ENCODE measurements at places on chromosomes 5 and 9.

DNA sequence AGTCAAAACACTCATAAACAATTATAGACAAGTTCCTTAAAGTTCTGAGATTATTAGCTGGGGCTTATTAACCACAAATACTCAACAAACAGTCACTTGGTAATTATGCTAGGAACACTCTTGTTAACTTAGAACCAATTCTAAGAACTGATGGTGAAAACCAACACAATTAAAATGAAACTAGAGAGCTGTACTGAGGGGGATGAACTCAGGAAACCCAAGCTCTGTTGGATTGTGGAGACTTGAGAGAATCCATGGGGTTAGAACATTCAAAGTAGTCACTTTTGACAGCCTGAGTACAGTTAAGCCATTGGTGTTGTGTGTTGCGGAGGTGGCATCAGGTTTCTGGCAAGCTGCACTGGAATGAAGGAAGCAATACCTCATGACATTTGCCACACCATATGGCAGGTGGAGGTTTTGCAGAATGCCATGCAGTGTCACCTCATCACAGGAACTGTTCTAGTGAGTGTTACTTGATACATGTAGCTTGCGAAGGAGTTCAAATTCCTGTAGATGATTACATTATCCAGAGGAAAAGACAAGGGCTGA, 480.9 kb upstream of the CD180 start:
- DNase-seq, result no peak

GRCh38 chr5:17316970-17317459, 99.6 kb downstream of the BASP1 start:
- no peak for DNase-seq

GRCh38 chr5:113090336-113091106, 113.9 kb downstream of the DCP2 start:
- DNase-seq, result peak; percentile 49

DNA sequence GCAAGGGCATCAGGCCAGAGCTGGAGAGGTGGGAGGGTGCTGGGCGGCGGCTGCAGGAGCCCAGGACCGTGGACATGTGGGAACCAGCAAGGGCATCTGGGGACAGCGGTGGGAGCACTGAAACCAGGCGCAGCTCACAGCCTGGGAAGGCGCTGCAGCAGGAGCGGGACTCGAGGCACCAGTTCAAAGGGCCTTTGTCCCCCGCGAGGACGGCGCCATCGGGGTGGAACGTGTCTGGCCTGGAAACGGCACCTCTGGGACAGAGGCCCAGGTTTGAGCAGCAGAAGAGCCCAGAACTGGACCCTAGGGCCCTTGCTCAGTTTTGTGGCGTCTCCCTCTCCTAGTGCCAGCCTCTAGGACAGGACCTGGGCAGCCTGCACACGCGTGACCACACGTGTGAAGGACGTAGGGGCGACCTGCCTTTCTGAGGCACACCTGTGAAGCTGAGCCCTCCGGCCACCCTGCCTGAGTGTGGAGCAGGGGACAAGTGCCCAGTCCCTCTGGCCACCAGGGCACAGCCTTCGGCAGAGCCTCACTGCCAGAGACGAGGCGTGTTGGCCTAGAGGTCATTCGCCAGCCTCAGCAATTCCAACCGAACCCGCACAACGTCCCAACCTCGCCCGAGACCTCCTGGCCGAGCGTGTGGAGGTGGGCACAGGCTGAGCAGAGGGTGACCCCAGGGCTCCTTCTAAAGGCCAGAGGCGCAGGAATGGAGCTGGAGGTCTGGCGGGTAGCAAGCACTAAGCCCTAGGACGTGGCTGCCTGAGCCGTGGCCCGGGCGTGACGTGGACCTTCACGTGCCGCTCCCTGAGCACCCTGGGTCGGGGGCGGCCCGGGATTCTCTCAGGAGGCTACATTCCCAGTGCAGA, 2.2 kb upstream of the TMEM210 start:
- DNase-seq, result no peak

GRCh38 chr9:121082075-121082474, 7.3 kb downstream of the CNTRL start:
- no peak for DNase-seq

DNA sequence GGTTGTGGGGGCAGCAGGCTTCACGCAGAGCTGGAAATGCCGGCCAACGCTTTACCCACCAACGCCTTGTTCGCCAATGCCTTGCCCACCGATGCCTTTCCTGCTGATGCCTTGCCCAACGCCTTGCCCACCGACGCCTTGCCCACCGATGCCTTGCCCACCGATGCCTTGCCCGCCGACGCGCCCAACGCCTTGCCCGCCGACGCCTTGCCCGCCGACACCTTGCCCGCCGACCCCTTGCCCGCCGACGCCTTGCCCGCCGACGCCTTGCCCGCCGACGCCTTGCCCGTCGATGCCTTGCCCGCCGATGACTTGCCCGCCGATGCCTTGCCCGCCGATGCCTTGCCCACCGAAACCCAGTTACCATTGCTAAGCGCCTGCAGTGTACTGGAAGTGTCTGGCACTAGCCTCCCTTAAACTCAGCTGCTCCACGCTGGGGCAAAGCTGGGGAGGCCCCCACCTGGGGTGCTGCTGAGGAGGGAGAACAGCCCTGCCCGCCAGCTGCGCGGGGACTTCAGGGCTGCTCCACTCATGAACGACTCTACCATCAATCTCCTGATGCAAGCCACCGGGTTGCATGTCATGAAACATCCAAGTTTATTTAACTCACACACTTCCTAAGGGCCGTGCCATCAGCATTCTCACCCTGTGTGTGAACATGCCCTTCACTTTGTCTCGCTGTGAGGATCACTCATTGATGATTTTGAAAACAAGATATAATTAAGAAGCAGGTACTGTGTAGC, 1.8 kb downstream of the SLC6A18 start:
- no peak for DNase-seq

DNA sequence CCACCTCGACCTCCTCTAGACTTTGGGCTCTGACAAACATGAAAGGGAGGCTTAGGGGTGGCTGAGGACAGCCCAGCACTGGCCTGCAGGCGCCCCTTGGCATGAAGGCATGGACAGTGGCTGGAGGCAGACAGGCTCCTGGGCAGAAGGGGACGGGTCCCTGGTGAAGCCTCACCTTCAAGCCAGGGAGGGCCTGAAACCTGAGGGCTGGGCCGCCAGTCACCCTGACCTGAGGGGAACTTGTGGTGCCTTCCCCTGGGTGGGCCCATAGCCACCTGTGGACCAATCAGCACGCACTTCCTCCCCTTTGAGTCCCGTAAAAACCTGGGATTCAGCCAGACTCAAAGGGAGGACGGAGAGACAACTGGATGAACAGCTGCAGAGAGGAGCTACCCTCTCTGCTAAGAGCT, 90.4 kb upstream of the PUM3 start:
- no peak for DNase-seq

GRCh38 chr5:78797936-78798672, 149.5 kb upstream of the LHFPL2 start:
- DNase-seq, result peak; percentile 26

GRCh38 chr9:133340256-133340655, 4.3 kb upstream of the SURF6 start:
- no peak for DNase-seq

DNA sequence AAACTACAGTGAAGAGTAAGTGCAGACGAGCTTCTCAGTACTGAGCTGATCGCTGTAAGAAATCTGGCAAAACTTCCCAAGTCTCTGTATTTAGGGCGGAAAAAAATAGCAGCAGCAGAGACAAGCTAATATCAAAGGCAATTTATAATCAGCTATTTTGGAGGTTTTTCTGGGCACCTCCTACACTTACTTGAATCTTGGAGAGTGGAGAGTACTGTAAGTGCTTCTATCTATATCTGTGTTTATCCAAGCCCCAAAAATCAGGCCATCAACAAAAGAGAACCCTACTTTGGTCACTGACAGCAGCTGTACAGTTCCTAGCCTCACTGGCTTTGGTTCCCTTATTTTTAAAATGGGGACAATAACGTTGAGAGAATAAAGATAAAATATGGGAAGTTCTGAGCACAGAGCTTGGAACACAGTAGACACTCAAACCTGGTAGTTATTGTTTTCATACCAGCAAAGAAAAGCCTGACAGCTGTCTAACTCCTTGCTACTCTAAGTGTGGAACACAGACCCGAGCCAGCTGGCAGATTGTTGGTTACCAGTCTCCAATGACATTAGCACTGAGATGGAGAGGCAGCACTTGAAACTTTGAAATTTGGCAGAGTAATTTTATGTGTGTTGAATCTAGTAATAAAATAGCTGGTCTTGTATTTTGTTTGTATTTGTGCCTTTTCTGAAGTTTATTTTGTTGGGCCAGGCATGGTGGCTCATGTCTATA, 96.0 kb upstream of the SLC28A3 start:
- DNase-seq, result no peak

DNA sequence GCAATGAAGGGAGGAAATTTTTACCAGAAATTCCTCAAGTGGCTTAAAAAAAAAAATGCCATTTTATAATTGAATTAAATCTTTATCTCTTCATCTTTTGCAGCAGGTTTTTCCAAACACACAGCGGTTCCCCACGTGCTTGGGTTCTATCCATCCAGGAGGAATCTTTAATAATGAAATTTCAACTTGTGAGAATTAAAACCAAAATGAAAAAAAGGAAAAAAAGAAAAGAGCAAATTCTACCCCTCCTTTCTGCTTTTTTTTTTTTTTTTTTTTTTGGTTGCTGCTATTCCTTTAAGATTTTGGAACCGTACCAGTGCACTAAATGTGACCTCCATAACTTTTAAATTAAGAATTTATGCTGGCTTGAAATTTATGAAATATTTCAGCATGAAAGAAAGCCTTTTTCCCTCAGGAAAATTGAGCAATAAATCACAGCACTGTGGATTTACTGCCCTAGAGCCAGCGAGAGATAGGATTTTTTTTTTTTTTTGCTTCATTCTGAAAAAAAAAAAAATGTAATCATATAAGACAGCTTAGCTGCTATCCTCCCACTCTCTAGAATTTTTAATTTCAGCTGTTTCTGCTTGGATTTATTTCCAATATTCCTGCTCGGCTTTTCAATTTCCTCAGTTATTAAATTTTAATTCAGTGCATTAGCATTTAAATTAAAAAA, 88.5 kb downstream of the ZNF618 start:
- DNase-seq, result no peak

DNA sequence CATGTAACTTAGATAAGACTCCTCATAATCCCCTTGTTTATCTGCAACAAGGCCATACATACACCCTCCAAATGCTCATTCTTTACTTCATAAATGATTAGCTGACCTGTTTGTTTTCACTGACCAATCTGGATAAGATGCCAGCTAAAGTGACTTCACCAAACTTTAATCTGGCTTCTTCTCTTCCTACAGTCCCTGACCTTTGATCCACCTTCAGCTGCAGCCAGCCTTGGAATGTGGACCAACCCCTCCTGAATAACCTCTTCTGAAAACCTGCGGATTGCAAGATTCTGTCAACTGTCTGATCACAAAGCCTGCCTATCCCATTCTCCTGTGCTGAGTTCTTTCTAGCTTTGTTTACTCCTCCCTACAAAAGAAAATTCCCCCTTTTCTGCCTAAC, 476.8 kb downstream of the LRRC70 start:
- DNase-seq, result no peak

- no peak for DNase-seq
These were observed 302.4 kb downstream of the MAT2B start for GRCh38 chr5:163807781-163808180.

GRCh38 chr5:159525117-159525516, 194.8 kb upstream of the IL12B start:
- DNase-seq, result no peak

- DNase-seq, result no peak
These were observed 135.4 kb downstream of the ALDH1A1 start for GRCh38 chr9:72817413-72817812.

- no peak for DNase-seq
These were observed 153.9 kb downstream of the SMC2 start for GRCh38 chr9:104247899-104248460.

- no peak for DNase-seq
These were observed 81.7 kb upstream of the LMX1B start for GRCh38 chr9:126532019-126532462.

DNA sequence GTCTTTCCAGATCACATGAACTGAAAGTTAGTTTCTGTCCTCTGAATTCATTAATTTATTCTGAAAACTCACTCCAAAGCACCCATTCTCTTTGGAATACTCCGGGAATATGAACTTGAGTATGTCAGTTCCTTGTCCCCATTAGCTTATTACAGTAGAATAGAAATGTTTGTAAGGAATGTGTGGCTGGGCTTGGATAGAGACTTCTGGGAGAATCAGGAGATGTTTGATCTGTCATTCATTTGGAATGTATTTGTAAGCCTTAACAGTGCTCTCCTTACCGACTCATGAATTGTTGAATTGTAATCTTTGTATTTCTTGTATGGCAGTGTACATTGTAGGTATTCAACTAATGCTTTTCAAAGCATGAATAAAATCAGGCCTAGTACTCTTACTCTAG, 548.4 kb downstream of the LRRC70 start:
- no peak for DNase-seq

- peak; percentile 44 for DNase-seq
These were observed 889 bp downstream of the PDLIM4 start for GRCh38 chr5:132258102-132259068.

DNA sequence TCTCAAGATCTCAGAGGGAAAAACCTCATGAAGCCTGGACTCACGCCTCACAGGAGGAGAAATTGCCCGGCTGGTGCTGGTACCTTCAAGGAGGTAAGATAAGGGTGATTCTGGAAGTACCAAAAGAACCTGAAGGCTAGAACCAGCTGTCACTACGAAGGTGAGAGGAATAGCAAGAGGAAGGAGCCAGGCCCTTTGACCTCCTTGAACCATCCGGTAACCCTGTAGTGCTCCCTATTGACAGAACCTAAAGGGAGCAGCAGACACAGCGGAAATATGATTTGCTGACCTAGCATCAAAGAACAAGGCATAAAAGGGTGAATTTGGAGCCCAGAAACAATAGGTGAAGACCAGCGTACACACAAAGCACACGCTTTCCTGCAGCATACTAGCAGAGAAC, 92.2 kb downstream of the DOCK8 start:
- no peak for DNase-seq

- peak; percentile 67 for DNase-seq
These were observed 57.7 kb downstream of the PDE6A start for GRCh38 chr5:149886692-149887470.

- DNase-seq, result no peak
These were observed 28.6 kb downstream of the CSF2 start for GRCh38 chr5:132102101-132102701.

DNA sequence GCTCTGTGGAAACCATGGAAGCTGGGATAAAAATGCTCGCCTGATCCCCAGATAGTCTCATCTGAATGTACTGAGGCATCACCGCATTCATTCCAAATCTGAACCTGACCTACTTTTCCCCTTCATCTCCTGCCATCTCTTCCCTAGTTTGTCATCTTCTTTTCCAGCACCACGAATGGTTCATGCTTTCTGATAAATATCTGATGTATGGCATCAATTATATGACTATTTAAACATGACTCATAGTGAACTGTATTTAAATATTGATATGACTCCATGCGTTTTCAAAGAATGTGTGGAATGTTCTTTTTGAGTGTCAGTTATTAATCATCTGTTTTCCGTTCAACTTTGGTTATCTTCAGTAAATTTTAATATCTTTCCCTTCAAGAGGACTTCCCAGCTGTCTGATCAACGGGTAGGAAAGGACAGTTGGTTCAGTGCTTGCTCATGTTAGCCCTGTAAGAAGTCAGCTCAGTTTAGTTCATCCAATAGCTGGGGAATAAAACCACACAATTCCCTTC, 21.1 kb downstream of the BASP1 start:
- peak; percentile 71 for DNase-seq

GRCh38 chr9:91935805-91936514, 14.1 kb downstream of the ROR2 start:
- no peak for DNase-seq

All from NCI-H226 (cell line).